Astrocyte (in vitro differentiated cells and primary cell): ENCODE measurements at places on chromosomes 3 and 15.

DNA sequence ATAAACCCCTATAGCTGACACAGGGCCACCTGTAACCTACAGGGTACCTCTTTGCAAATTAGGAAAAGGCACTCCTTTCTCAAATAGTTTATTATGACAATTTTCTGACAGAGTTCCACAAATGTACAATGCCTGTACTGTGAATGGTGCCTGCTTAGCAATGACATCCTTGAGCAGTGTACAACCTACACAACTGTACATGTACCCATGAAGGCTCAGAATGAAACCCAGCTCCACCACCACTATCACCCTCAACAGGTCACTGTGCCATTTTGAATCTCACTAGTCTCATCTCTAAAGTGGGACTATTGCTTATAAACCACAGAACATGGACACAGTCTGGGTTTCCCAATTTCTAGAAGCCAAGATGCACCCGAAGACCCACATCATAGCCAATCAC, 7.0 kb downstream of the MFGE8 start:
- H3K27ac ChIP-seq, result no peak overlapping the region
- peaks cover 46% of the 10 kb centered on the region for H3K36me3 ChIP-seq
- H3K4me3 ChIP-seq, result no peak overlapping the region
- H3K27me3 ChIP-seq, result no peaks in the 10 kb centered on the region
- DNase-seq, result no peak

- no peak overlapping the region for H3K27ac ChIP-seq
- H3K27me3 ChIP-seq, result no peaks in the 10 kb centered on the region
- no peaks in the 10 kb centered on the region for H3K36me3 ChIP-seq
- H3K4me3 ChIP-seq, result no peak overlapping the region
- no peaks in the 10 kb centered on the region for H3K4me1 ChIP-seq
These were observed 3.6 kb downstream of the INSYN1 start for GRCh38 chr15:73749533-73749932.

DNA sequence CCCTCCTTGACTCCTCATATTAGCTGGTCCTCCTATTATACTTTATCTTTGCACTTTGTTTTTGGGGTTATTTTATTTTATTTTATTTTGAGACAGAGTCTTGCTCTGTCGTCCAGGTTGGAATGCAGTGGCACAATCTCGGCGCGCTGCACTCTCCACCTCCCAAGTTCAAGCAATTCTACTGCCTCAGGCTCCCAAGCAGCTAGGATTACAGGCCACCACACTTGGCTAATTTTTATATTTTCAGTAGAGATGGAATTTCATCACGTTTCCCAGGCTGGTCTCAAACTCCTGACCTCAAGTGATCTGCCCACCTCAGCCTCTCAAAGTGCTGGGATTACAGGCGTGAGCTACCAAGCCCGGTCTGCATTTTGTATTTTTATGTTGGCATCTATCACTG, 126.7 kb downstream of the FOXB1 start:
- peaks cover 4% of the 10 kb centered on the region for H3K27me3 ChIP-seq
- no peak overlapping the region for H3K27ac ChIP-seq
- no peak for DNase-seq

- peak within 1 kb of the TSS; percentile 97 for H3K4me3 ChIP-seq
- H3K4me1 ChIP-seq, result no peaks in the 10 kb centered on the region
- H3K27ac ChIP-seq, result peak within 1 kb of the TSS; percentile 79
- H3K36me3 ChIP-seq, result no peaks in the 10 kb centered on the region
These were observed at the start of the genes SNRPN and SNURF for GRCh38 chr15:24954783-24955530. Gene SNRPN (plus strand): TSS chr15:24954987. CDS start chr15:24974454, 19,467 bp downstream. Gene SNURF (plus strand): TSS chr15:24954987. CDS start chr15:24955049, 62 bp downstream.

DNA sequence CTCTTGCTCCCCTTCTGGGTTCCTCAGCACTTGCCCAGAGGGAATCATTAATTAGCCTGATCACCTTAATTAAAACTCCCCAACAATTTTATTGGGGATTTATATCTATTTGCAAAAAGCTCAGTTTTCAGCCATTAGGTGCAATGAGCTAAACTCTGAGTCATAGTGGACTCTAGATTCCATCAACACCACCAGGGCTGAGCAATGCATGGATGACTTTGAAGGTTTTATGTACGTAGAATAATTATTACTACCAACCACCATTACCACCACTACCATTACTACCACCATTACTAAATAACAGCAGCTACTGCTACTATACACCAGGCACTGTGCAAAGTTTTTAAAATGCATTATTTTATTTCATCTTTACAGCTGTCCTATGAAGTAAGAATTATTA, 81.2 kb downstream of the ZNF621 start:
- peak; percentile 4 for DNase-seq
- no peaks in the 10 kb centered on the region for H3K4me1 ChIP-seq
- H3K36me3 ChIP-seq, result no peaks in the 10 kb centered on the region

- H3K4me3 ChIP-seq, result no peak overlapping the region
- peaks cover 53% of the 10 kb centered on the region for H3K4me1 ChIP-seq
- DNase-seq, result peak; percentile 86
- H3K27ac ChIP-seq, result peak overlapping the region; percentile 97
- H3K36me3 ChIP-seq, result no peaks in the 10 kb centered on the region
These were observed 42.0 kb upstream of the SACM1L start for GRCh38 chr3:45647148-45647619.

GRCh38 chr15:78411061-78411460, 27.0 kb upstream of the IREB2 start:
- DNase-seq, result no peak
- no peak overlapping the region for H3K4me3 ChIP-seq
- no peak overlapping the region for H3K27ac ChIP-seq
- peaks cover 7% of the 10 kb centered on the region for H3K27me3 ChIP-seq

GRCh38 chr3:197006860-197007259, 22.8 kb downstream of the MELTF start:
- H3K4me1 ChIP-seq, result peaks cover 5% of the 10 kb centered on the region
- no peak overlapping the region for H3K4me3 ChIP-seq
- no peak for DNase-seq

DNA sequence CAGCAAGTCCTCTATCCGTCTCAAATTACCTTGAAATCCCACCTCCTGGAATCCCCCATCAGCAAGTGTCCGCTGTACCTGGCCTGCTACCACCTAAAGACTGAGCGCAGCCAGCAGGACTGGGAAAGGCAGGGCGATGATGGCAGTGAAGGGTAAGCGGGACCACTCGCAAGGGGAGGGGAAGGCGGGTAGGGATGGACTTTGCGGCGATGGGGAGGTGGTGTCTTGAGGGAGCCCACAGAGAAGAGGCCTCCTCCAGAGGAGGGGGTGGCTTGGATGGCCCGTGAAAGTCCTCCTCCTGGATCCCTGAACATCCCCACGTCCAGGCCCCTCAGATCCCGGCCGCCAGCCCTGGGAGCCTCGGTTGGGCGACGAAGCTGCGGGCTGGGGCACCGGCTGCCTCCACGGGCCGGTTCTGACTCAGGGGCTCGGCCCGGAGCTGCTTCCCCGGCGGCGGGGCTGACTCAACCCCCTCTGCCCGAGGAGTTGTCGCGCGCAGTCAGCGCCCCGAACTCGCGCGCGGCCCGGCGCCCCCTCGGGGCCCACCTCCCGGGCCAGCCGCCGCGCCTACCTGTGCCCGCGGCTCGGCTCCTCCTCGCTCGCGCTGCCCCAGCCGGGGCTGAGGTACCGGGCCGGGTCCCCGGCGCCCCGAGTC, 512 bp downstream of the LARP6 start:
- peak overlapping the region; percentile 96 for H3K27ac ChIP-seq
- peak overlapping the region; percentile 91 for H3K4me3 ChIP-seq
- no peaks in the 10 kb centered on the region for H3K27me3 ChIP-seq
- H3K36me3 ChIP-seq, result peaks cover 16% of the 10 kb centered on the region
- peaks cover 51% of the 10 kb centered on the region for H3K4me1 ChIP-seq

DNA sequence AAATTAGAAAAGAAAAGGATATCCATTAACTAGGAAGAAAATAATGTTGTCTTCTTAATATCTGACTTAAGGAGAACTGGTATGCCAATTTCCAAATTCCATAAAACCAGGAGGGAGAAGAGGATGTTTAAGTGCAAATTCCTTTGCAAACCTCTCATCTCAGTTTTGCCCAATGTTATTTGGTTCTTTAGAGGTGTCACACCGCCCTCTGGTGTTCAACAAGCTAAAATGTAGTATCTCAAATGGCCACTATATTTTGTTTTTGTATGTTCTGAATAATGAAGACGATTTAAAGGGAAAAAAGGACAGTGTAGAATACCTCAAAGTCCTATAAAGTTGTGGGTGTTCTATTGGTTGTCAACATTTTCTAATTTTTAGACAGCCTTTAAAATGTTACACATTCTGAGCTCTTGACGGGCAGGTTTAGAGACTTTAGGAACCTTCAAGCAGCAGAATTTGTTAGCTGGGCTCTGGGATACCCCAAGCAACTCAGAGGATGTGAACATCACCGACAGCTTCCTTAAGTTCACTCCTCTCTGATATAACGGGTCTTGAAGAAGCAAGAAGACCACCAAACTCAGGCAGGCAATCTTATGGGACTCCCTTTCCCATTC, 458.3 kb downstream of the MFSD1 start:
- peak; percentile 67 for DNase-seq
- no peak overlapping the region for H3K27ac ChIP-seq
- no peaks in the 10 kb centered on the region for H3K4me1 ChIP-seq
- peaks cover 14% of the 10 kb centered on the region for H3K27me3 ChIP-seq
- no peaks in the 10 kb centered on the region for H3K36me3 ChIP-seq

GRCh38 chr15:70046679-70047369, 50.9 kb downstream of the TLE3 start:
- H3K4me1 ChIP-seq, result no peaks in the 10 kb centered on the region
- no peak overlapping the region for H3K4me3 ChIP-seq
- H3K36me3 ChIP-seq, result peaks cover 8% of the 10 kb centered on the region

GRCh38 chr3:143120716-143121240, 1.2 kb downstream of the CHST2 start:
- no peak overlapping the region for H3K27ac ChIP-seq
- H3K4me1 ChIP-seq, result peaks cover 6% of the 10 kb centered on the region
- H3K4me3 ChIP-seq, result peak overlapping the region; percentile 80
- no peaks in the 10 kb centered on the region for H3K27me3 ChIP-seq
- no peak for DNase-seq

- peak; percentile 84 for DNase-seq
- no peak overlapping the region for H3K4me3 ChIP-seq
- no peaks in the 10 kb centered on the region for H3K36me3 ChIP-seq
- H3K27ac ChIP-seq, result peak overlapping the region; percentile 64
These were observed 28.3 kb downstream of the IGF2BP2 start for GRCh38 chr3:185796431-185797107.

DNA sequence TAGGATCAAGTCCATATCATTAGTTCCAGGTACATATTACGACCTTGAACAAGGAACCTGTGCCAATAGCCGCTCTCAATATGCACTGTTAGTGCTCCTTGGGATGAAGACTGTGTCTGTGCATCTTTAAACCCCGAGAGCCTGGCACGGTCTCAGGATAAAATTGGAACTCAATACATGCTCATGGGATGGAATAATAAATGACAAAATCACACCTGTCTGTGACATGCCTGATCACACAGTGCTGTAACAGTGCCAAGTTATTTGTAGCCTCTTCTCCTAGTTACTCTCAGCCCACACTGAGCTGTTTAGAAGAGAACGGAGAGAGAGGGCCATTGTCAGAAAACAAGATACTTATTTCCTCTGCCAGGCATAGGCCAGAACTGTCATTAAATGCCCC, 82.2 kb downstream of the SSR3 start:
- H3K27me3 ChIP-seq, result no peaks in the 10 kb centered on the region
- no peaks in the 10 kb centered on the region for H3K36me3 ChIP-seq
- DNase-seq, result no peak
- H3K27ac ChIP-seq, result no peak overlapping the region
- H3K4me3 ChIP-seq, result no peak overlapping the region
- no peaks in the 10 kb centered on the region for H3K4me1 ChIP-seq

DNA sequence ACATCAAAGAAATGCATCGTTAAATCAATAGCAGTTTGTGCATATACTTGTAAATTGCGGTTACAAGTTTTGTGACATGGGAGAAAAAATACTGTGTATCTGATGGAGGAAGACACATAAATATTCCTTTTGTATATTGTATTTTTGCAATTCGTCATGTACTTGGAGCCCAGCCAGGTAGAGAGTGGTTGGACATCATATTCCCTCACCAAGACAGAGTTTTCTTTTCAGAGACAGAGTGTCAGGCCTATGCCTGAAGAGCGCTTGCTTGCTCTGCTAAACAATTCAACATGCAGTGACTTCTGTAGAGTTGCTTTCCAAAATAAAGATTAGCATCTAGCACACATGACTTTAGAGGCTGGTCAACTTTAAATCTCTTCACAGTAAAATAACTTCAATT, 24.8 kb upstream of the MEIS2 start:
- DNase-seq, result no peak
- H3K4me1 ChIP-seq, result no peaks in the 10 kb centered on the region
- H3K27me3 ChIP-seq, result no peaks in the 10 kb centered on the region

DNA sequence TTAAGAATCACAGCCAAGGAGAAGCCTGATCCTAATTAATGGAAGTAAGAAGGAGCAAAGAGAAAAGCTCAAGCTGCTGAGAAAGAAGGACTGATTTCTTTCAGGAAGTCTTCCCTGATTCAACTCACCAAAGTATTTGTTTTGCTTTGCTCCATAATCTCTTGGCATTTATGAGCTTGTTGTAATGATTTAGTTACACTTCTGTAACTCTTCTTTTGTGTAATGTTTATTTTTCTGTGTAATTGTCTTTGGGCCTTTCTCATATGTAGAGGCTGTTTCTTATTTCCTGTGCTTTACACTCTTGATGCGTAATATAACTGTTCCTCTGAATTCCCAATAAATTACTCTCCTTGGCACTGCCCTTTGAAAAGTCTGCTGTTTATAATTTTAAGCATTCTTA, 80.0 kb downstream of the COL6A5 start:
- H3K4me1 ChIP-seq, result no peaks in the 10 kb centered on the region
- H3K27ac ChIP-seq, result no peak overlapping the region
- H3K4me3 ChIP-seq, result no peak overlapping the region
- DNase-seq, result no peak
- H3K27me3 ChIP-seq, result no peaks in the 10 kb centered on the region

DNA sequence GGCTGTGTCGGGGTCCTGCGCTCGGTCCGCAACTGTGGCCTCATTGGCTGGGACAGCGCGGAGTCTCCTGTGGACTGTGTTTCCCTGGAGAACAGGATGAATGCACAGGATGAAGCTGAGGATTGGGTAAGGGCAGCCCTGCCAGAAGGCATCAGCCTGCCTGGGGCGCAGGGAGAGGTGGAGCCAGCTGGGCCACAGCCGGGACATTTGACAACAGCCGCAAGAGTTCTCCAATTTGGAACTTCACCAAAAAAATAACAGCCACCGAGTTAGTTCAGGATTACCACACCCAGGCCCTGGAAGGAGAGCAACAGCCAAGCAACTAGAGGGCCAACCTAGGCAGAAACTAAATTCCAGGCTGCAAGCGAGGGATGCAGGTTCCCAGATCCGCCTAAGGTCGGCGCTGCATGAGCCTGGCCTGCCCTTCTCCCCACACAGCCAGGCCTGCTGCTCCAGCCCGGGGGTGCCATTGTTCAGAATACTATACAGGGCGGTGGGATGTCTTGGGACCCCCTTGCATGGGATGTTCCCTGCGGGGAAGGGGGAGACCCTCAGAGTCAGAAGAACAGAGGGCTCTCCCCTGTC, 229.3 kb downstream of the OCA2 start:
- H3K4me1 ChIP-seq, result no peaks in the 10 kb centered on the region
- H3K4me3 ChIP-seq, result no peak overlapping the region
- H3K36me3 ChIP-seq, result no peaks in the 10 kb centered on the region
- no peak overlapping the region for H3K27ac ChIP-seq

- no peaks in the 10 kb centered on the region for H3K36me3 ChIP-seq
- no peak for DNase-seq
- no peak overlapping the region for H3K27ac ChIP-seq
- no peak overlapping the region for H3K4me3 ChIP-seq
- H3K27me3 ChIP-seq, result no peaks in the 10 kb centered on the region
These were observed 24.0 kb downstream of the PLSCR5 start for GRCh38 chr3:146581080-146581601.

- H3K27me3 ChIP-seq, result no peaks in the 10 kb centered on the region
- DNase-seq, result no peak
- no peak overlapping the region for H3K4me3 ChIP-seq
These were observed 193.8 kb downstream of the SCAPER start for GRCh38 chr15:76711351-76711827.

GRCh38 chr3:144497452-144497851, 525.8 kb downstream of the DIPK2A start:
- H3K4me3 ChIP-seq, result no peak overlapping the region
- no peaks in the 10 kb centered on the region for H3K4me1 ChIP-seq
- DNase-seq, result no peak
- no peak overlapping the region for H3K27ac ChIP-seq
